Urothelium cell line (cell line): ENCODE measurements at places on chromosomes 6 and 20.

DNA sequence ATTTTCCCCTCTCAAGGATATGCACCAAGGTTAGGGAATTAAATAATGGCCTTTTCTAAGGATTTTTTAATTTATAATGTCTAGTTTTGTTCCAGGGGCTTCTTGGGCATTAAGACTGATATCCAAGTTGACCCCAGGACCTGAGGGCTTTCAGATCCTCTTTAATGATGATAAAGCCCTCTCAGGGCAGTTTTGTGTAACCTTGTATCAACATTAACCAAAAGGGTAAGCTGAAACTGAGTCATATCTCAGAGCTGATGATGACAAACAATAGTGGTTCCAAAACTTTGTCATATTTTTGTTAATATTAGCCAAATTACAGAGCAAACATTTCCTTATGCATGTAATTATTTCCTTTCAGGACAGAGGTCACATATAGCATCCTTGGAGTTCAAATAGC lies 309.4 kb upstream of the MAN1A1 start:
- DNase-seq: no peak

- no peak for DNase-seq
These were observed 13.2 kb downstream of the SYTL3 start for GRCh38 chr6:158662954-158663624.

DNA sequence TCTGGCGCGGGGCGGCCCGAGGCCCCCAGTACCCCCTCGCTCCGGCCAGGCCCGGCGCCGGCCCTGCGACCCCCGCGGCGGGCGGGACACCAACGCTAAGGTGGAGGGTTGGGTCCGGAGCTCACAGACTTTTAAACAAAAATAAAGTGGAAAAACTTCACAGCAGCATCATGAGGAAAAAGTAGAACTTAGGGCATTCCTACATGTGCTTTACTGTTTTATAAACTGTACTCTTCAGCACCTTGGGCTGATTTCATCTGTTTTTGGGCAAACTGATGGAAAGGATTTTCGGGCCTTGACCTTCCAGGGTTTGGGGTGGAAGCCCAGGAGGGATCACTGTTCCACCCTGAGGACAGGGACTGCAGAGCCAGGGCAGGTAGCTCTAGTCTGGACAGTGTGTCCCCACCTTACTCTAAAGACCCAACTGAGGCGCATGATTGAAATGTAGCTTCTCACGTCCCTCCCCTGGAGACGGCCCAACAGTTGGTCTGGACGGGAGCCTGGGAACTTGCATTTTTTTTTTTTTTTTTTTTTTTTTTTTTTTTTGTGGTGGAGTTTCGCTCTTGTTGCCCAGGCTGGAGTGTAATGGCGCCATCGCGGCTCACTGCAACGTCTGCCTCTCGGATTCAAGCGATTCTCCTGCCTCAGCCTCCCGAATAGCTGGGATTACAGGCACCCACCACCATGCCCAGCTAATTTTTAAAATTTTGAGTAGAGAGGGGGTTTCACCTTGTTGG lies 740 bp downstream of the NELFCD start:
- DNase-seq: peak; percentile 48

GRCh38 chr20:57876163-57876562 lies 166.3 kb upstream of the PMEPA1 start:
- DNase-seq: no peak

GRCh38 chr20:5529331-5530148 lies 212.8 kb upstream of the PROKR2 start:
- peak; percentile 61 for DNase-seq

GRCh38 chr20:63578224-63579016 lies 4.4 kb upstream of the HELZ2 start:
- DNase-seq: no peak

- DNase-seq: no peak
These were observed 30.5 kb upstream of the NELFCD start for GRCh38 chr20:58950603-58951002.

GRCh38 chr20:14761903-14762302 lies 424.5 kb upstream of the FLRT3 start:
- DNase-seq: no peak

DNA sequence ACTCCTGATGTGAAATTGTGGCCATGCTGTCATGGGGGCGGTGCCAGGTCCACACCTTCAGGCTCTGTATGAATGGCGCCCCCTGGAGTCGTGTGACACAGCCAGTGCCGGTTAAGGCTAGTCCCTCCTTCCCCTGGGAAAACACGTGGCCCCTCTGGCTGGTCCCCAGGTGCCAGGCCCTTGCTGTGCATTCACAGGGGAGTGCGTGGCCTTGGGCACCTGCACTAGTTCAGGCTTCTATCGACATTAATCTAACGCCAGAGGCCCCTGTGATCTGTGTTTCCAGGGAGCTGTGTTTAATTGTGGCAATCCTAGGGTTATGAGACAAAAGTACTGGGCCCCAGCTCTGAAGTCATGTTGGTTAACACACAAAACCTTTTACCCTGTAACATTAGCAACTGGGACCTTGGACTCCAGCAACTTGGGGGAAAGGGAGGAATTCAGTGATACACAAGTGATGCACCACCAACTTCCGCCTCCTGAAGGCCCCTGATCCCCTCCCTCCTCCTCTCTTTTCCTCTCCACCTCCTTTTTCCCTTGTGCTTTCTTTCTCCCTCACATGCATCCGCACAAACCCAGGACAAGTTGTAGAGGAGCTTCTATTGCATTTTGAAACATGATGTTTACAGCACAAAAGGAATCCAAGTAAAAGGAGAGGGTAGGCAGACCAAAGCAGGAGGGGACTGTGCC lies 74.0 kb downstream of the SSR1 start:
- peak; percentile 77 for DNase-seq

DNA sequence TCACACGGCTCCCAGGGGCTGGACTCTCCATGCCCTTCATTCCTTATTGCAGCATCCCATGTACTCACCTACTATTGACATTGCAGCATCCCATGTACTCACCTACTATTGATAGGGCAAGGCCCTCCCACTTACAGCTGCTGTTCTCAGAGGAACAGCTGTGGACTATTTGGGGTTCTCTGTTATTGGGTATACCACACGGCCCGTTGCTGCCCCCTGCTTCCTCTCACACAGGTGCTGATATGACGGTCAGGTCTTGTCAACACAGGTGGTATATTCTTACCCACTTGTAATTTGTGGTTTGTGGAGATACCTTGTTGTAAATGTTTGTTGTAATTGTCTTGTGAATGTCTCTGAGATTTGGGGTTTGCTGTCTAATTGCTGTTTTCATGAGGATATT lies 18.8 kb downstream of the ALDH5A1 start:
- no peak for DNase-seq

GRCh38 chr6:44868910-44869309 lies 459.2 kb upstream of the RUNX2 start:
- no peak for DNase-seq

DNA sequence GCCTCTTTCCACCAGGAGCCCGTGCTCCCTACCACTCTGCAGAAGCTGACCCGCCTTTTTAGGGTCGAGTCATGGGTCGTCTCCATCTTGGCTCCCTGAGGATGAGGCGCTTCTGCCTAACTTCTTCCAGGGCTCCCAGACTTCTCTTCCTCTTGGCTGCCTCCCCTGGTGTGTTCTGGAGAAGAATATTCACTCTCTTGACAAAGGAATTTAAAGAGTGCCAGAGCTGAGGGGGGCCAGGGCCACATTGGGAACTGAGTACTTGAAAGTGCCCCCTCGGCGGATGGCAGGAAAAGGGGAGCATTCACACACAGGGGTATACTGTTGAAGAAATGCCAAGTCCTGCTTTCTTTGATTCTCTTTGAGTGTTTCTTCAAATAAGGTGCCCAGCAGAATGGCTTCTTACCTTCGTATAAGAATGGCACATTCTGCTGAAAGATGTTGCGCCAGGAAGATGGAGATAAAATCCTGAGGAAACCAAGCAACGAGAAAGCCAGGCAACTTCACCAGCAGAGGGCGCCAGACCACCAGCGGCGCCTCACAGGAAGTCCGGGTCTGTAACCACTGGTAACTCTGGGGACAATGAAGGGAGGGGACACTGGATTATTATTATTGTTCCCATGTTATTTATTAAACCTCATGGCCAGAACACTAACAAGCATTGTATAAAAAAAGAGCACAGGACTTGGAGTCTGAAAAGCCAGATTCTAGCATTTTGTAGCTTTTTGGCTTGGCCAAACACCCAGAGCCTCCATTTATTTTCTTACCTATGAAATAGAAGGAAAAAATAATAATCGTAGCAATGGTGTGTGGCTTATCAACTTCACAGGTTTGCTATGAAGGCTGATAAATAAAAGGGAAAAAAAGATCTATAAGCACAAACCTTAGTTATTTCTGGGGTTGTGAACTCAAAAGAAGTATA lies 176.7 kb downstream of the HACE1 start:
- peak; percentile 65 for DNase-seq

DNA sequence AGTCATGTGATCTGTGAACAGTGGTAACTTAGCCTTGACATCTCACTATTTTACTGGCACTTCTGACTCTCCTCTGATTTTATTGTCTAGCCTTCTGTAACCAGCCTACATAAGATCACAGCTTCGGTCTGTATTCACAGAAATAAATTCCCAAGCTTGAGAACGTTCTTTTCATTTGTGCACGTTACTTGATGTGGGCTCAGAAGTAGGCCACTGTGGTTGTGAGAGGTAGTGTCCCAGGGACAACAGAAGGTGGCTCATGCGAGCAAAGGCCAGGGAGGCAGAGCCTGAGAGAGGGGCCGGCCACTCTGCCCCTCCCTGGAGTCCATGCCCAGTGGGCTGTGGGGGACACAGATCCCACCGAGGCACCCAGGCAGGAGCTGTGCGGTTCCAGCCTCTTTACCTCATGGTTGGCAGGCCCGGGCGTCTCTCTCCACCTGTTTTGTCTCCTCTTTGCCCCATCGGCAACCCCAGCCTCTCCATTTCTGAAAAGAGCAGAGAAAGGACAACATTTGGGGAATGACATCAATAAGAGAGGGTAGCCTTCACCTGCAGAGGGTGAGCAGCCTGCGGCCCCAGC lies 207.5 kb upstream of the CST7 start:
- no peak for DNase-seq

GRCh38 chr6:830667-831327 lies 137.9 kb upstream of the EXOC2 start:
- no peak for DNase-seq

- DNase-seq: peak; percentile 96
These were observed 93.3 kb downstream of the CD83 start for GRCh38 chr6:14210663-14211561.

DNA sequence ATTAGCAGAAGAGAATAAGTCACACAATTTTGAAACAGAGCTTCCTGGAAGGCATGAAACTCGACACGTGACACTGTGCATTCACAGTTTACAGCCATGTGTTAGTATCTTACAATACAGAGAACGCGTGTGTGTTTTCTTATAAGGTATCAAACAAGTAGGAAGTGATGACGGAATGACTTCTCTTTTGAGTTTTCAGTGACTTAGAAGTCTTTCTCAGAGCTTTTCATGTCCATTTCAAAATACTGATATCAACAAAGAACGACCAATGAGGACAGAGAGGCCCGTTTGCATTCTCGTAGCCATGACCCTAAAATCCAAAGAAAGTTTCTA lies 36.6 kb upstream of the DUSP22 start:
- DNase-seq: no peak

GRCh38 chr20:60403105-60403741 lies 445.0 kb downstream of the CDH26 start:
- no peak for DNase-seq

GRCh38 chr6:69122407-69122773 lies 487.3 kb downstream of the ADGRB3 start:
- DNase-seq: no peak

DNA sequence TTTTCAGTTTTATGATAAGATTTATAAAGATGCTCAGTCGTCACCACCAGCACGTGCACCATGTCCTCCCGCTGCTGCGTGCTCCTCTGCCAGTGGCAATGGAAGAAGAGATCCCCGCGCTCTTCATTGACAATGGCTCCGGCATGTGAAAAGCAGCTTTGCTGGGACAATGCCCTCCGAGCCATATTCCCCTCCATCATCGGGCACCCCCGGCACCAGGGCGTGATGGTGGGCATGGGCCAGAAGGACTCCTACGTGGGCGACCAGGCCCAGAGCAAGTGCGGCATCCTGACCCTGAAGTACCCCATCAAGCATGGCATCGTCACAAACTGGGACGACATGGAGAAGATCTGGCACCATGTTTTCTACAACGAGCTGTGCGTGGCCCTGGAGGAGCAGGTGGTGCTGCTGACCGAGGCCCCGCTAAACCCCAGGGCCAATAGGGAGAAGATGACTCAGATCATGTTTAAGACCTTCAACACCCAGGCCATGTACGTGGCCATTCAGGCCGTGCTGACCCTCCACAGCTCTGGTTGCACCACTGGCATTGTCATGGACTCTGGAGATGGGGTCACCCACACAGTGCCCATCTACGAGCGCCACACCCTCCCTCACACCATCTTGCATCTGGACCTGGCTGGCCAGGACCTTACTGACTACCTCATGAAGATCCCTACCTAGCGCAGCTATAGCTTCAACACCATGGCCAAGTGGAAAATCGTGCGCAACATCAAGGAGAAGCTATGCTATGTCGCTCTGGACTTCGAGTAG lies 34.3 kb upstream of the ENPP5 start:
- DNase-seq: no peak

DNA sequence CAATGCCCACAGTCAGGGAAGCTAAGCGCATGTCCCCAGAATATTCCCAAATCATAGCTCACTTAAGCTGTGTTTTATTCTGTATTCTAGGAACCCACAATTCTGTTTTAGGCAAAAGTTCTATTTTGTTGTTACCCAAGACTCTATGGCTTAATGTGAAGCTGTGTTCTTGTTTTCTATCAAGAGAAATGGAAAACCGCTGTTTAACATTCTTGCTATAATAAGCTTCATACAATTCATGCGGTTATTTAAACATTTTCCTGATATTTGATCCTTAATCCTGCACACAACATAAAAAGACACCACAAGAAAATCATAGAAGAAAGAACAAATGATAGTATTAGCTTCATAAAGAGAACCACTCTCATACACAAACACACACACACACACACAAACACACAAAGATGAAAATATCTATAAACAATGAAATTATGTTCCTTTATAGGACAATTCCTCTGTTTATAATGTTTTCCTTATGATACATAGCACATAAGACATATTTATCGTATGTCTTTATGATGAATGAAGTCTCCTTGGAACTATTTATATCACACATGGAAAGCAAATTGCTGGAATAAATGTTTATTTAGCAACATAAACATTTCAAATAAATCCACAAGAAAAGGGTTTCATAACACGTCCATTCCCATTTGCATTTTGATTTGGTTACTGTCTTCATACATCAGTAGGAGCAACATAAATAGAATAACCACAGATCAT lies 16.4 kb upstream of the COL21A1 start:
- DNase-seq: no peak

DNA sequence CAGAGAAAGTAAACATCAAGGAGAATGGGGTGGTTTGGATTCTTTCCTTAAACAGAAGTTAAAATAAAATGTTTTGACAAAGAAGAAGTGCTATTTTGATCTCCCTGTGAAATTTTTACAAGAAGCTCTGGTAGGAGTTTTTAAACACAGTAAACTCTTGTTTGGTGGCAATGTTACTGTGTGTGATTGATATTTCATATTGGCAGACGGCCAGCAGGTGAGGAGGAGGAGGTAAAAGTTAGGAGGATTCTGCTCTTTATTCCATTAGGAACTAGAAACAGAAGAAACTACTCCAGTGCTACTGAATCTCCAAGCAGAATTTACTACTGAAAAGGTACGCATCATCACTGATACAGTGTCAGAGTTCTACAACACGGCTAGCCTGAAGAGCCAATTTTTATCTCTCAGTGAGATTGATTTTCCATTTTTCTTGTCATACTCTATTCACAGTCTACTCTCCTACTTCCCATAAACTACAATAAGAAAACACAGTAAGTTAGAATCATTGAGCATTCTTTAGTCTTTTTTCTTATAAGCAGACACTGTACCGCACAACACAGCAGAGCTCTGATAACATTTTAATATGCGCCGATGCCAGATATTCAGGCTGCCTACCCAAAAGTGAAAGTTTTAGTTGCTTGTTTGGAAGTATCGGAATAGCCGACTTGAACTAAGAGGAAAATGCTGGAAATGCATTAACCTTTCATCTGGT lies 21.2 kb upstream of the AFDN start:
- no peak for DNase-seq
